HL-60 (cell line): ENCODE measurements at places on chromosomes 1 and 21.

DNA sequence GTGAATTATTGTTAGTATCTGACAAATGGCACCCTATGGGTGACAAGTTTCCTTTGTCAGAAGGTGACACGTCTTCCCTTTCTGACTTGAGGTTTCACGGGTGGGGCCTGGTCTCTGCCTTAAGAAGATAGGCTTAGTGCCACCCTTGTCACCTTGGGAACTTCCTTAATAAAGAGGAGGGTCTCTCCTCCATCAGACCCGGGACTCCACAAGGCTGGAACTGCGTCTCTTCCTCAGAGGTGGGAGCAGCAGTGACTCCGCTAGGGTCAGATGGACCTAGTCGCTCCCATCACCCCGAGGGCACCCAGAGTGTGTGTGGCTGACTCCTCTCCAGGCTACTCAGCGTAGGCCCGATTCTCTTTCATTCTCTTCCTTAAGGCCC, 774 bp upstream of the WDTC1 start:
- DNase-seq, result no peak

- DNase-seq, result no peak
Observed at GRCh38 chr1:87132284-87132870, 196.3 kb upstream of the LMO4 start.

- no peak for DNase-seq
Observed at GRCh38 chr1:186845576-186846210, 16.9 kb downstream of the PLA2G4A start.

GRCh38 chr1:216958569-216958968, 235.3 kb upstream of the ESRRG start:
- no peak for DNase-seq

DNA sequence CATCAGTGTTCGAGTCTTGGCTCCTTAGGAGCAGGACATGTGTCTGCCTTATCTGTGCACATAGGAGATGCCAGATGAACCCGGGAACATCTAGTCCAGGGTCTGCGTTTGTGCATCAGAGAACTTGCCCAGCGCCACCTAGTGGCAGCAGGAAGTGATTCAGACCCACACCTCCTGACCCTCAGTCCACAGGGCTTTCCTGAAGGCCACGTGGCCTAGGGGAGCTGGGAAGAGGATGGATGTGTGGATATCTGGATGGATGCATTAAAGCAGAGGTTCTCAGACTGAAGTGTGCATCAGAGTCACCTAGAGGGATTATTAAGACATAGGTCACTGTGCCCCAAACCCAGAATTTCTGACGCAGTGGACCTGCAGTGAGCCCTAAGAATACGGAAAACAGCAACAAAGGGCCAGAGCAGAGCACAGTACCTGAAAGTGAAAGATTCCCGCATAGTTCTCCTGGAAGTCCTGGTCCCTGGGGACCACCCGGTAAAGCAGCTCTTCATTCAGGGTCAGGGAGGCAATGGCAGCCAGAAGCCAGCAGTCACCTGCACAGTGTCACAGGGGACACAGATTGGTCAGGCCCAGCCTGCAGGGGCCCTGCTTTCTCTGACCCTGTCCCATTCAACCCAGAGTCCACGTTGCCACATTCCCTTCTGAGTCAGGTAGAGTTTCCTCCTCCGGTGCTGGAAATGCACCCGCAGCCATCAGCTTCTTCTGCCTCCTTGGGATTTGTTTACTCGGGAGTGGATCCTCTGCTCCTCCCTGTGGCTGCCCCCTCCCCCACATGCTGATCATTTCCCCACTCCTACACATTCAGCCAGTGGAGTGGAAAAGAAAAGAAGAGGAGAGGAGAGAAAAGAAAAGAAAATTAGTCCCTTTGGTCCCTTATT, 37.0 kb downstream of the CAPN8 start:
- no peak for DNase-seq

GRCh38 chr1:200707116-200707515, 31.6 kb upstream of the CAMSAP2 start:
- no peak for DNase-seq

DNA sequence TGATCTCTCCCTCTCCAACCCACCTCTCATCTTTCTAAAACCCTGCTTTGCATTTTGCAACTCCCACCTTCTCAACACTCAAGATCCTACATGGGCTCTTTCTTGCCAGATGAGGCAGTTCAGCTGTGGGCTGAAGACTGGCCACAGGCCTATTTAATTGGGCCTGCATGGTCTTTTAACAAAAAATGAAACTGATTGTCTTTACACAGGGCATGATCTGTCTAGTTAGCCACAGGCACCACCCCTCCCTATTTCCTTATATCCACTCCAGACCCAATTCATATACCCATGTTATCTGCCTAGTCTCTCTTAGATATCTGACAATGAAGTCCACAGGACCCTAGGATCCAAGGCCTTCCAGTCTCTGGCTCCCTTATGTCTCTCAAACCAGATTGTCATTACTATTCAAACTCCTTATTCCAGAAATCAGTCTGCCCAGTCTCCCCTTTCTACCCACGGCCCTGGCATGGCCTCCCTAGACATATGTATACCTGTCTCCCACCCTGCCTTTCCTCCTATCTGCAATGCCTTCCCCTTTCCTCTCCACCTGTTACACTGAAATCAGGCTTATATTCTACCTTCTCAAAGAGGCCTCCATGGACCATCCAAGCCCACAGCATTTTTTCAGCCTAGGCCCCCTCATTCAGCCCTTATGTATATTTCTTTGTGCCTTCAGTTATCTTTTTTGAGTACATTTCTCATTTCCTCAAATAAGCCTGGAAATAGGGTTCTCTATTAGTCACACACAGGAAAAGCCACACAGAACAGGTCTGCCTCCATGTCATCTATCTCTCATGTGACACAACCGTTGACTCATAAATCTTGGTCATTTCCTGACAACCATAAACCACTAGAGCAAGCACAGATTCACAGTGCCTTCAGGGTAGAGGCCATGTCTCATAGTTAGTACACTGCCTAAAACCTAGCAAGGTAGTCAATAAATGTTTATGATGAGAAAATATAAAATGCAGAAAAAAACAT, 39.0 kb downstream of the LPAR3 start:
- peak; percentile 32 for DNase-seq

- no peak for DNase-seq
Observed at GRCh38 chr1:173113015-173113741, 62.4 kb upstream of the TNFSF18 start.

DNA sequence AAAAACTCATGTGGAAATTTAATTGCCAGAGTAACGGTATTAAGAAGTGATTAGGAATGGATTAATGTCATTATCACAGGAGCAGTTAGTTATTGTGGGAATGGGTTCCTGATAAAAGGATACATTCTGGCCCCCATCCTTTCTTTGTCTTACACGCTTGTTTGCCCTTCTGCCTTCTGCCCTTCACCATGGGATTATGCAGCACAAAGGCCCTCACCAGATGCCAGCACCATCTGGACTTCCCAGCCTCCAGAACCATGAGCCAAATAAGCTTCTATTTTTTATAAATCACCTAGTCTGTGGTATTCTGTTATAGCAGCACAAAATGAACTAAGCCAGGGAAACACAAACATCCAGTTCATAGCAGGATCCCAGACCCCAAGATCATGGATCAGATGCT, 33.9 kb upstream of the POU2F1 start:
- no peak for DNase-seq
